NCI-H1417 treated with DMSO at 0.1 percent for 48 hours (cell line): ENCODE measurements at places on chromosomes 4 and X.
A peak's percentile ranks its signal among the peaks of the same experiment; 100 is the strongest.

DNA sequence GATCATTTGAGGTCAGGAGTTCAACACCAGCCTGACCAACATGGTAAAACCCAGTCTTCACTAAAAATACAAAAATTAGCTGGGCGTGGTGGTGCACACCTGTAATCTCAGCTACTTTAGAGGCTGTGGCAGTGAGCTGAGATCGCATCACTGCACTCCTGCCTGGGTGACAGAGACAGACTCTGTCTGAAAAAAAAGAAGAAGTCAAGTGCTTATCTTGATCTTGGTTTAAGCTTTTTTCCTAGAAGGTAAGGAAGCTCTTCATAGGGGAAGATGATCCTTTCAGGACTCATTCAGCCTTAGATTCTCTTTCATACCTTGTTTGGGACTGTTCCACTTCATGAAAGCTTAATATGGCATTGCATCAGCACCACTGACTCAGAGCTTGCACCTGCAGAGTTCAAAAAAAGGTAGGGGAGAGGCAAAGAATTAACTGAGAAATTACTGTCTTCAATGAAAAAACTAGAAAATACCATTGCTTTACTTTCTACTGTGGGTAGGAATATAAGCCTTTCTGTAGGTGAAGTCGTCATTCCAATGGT lies 70.8 kb upstream of the EPGN start:
- DNase-seq, result no peak

GRCh38 chr4:38650133-38650532 lies 13.9 kb upstream of the KLF3 start:
- DNase-seq, result no peak

GRCh38 chr4:18366892-18367291 lies 345.3 kb upstream of the LCORL start:
- peak; percentile 3 for DNase-seq

DNA sequence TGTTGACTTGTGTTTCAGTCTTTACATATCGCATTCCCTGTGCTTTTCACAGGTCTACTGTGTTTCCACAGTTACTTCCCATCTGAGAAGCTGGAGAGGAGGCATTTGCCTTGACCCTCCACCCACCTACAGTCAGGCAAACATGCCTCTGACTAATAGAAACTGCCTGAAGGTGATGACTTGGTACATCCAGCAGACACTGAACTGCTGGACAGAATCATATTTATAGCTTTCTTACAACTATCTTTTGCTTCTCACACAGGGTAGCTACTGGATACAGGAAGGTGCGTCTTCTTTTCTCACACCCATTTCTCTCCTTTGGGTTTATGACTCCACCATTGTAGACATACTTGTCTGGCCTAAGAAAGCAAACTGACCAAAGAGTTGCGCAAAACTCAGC lies 58.0 kb downstream of the VGLL1 start:
- no peak for DNase-seq

DNA sequence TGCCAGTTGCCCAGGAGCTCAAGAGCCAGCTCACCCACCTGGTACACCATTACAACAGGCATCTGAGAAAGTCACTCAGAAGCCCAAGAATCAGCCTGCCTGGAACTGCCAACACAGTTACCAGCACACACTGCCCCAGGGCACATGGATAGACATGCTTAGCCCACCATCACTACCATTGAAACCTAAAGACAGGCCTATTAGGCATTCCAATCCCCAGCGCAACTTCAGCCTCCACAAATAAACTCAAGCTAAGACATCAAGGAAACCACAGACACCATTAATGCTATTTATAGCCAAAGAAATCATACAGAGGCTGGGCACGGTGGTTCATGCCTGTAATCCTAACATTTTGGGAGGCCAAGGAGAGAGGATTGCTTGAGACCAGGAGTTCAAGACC lies 42.3 kb downstream of the ATRX start:
- no peak for DNase-seq

- no peak for DNase-seq
Observed at GRCh38 chr4:4439782-4440181, 52.9 kb downstream of the NSG1 start.

DNA sequence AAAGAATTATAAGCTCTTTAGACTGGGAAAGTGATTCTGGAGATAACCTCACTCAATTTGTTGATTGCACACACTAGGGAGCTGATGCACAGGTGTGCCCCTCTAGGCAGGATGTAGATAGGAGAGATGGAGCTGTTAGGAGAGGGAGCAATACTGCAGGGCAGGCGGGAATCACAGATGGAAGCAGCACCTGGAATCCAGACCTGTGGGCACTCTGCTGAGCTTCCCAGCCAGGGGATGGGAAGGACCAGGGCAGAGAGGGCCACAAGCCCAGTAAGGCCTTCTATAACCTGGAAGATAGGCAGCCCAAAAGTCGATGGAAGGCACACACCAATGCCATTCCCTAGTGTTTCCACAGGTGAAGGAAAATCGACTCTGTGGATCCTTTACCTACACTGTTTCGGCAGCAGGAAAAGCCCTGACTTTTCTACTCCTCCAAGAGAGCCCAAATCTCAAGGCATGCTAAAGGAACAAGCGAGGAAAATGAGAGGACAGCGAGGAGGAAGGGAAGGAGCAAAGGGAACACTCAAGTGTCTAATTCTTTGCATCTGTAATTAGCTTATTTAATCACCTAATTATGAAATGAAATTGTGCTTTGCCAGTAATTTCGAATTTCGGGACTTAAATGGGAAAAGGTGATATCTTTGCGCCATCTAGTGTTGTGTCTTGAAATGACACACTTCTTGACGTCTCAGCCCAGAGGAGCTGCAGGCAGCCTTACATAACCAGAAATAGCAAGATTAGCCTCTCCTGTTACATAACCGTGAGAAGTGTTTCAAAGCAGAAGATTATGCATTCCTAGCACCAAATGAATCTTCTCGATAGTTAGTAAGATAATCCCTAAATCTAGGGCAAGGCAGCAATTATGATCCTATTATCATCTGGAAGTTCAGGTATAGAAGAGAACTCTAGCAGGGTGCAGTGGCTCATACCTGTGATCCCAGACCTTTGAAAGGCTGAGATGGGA lies 31.0 kb upstream of the TLR3 start:
- peak; percentile 54 for DNase-seq

GRCh38 chr4:111838406-111838930 lies 306.8 kb upstream of the FAM241A start:
- DNase-seq, result no peak

- no peak for DNase-seq
Observed at GRCh38 chr4:5018096-5018495, 1.2 kb downstream of the CYTL1 start.

- no peak for DNase-seq
Observed at GRCh38 chr4:103664436-103665075, 55.2 kb downstream of the TACR3 start.

DNA sequence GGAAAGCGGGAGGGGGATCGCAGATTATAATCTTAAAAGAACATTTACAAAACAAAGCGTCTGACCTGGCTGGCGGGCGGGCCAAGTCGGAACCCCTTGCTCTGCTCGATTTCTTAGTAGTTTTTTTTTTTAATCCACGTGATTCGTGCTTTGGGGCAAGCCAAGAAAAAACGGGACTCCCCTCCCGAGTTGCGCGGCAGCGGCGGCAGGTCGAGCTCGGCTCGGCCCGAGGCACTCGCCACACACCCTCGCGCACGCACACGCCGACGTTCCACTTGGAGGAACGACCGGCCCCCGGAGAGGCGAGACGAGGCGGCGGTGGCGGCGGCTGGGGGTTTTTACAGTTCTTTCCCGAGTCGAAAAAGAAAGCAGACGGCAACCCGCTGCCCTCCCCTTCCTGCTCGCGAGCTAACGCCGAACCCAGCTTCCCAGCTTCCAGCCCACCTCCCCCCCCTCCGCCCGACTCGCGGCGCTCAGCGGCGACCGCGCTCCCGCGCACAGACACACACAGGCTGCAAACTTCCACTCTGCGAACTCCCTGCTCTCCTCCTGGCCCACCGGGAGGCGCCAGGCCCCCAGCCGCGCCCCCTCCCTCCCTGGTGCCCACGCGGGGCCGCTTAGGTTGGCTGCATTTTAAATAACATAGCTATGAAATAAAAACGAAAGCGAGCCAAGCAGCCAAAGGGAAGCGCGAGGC lies 1.2 kb downstream of the BCOR start:
- no peak for DNase-seq

DNA sequence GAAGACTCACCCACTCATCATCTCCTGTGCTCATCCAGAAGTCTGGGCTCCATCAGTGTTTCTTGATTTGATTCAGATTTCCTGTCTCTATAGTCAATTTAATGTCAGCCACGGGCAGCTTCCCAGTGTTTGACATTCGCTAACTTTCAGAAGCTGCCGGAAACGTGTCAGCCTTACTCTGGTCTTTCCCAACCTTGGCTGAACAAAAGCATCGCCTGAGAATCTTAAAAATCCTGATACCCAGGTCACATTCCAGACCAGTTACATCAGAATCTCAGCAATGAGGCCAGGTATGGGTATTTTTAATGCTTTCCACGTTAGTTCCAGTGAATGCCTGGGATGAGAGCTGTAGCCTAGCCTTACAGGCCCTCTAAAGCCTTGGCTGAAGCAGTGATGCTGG lies 233.8 kb downstream of the FRMPD4 start:
- DNase-seq, result no peak
